ENCODE measurements at places on chromosomes 1 and 21.

- H3K4me3 ChIP-seq, result no peak overlapping the region
- no peaks in the 10 kb centered on the region for H3K4me1 ChIP-seq
- no peaks in the 10 kb centered on the region for H3K27me3 ChIP-seq
- no peaks in the 10 kb centered on the region for H3K36me3 ChIP-seq
These were observed 356.0 kb downstream of the HHAT start for GRCh38 chr1:210684466-210685294.

DNA sequence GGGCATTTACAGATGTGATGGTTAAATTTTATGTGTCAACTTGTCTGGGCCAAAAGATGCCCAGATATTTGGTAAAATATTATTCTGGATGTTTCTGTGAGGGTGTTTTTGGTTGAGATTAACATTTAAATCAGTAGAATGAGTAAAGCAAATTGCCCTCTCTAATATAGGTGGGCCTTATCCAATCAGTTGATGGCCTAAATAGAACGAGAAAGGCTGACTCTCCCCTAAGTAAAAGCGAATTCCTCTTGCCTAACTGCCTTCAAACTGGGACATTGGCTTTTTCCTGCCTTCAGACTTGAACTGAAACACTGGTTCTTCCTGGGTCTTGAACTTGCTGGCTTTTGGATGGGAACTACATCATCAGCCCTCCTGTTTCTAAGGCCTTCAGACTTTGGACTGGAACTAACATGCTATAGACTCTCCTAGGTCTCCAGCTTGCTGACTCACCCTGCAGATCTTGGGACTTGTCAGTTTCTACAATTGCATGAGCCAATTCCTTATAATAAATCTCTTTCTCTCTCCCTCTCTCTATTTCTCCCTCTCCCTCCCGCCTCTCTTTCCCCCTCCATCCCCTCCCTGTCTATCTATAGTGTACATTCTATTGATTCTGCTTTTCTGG is 10.2 kb upstream of the NAV1 start:
- no peaks in the 10 kb centered on the region for H3K27me3 ChIP-seq
- no peak overlapping the region for H3K4me3 ChIP-seq
- peaks cover 21% of the 10 kb centered on the region for H3K4me1 ChIP-seq

DNA sequence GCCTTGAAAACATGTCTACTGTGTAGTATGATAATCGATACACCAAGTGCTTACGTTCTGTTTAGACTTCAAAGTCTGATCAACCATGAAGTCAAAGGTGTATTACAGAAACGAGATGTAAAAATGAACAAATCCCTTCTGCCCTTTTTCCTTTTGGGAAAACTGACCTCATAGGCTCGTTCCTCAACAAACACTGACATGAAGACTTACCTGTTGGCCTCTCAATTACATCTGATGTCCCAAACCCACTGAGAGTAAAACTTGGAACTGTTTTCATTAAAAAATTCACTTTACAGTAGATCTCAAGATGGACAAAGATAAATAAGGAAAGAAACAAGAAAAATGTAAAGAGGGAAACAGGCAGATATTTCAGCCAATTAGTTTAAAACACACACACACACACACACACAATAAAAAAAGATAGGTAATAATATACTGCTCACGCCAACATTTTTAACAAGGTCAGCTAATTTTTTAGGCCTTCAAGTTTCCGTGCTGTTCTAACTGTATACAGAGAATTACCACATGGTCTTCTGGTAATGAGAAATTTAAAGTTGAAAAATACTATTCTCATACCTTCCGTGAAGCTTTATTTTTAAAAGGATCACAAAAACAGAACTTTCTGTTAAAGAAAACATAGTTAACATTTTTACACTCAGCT is 2.1 kb downstream of the HMGN1 start:
- no peaks in the 10 kb centered on the region for H3K27me3 ChIP-seq
- H3K36me3 ChIP-seq, result peaks cover 52% of the 10 kb centered on the region
- DNase-seq, result no peak
- H3K27ac ChIP-seq, result no peak overlapping the region

DNA sequence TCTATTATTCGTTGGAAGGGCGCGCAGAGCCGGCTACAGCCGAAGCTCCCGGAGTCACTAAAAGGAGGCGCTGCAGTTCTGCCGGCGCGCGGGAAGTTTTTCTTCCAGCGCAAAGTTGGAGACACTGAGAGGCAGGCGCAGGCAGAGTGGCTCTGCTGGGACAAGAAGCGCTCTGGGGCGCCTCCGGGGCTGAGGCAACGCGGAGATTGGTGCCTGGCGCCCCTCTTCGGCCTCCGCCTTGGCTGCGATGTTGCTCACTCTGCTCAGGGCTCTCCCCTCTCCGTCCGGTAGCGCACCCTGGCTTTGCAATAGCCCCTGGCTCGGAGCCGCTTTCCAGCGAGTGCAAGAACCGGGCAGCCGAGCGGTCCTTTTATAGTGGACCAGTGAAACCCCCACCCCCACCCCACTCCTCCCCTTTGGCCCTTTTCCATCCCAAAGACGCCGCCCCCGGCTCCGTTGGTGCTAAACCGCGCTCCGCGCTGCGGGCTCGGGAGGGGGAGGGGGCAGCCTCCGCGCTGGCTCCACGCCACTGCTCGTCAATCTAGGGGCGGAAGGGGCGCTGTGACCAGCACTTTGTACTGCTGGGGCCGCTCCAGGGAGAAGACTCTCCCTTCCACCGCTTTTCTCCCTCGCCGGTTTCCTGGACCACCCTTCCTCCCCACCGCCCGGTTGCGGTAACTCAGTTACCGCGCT is at the start of gene ADAMTS1:
Gene ADAMTS1 (minus strand): TSS at position 344 of the 693 bp plus-strand sequence. CDS start 455 bp downstream, outside the sequence.
- DNase-seq, result peak; percentile 96
- peaks cover 18% of the 10 kb centered on the region for H3K36me3 ChIP-seq
- H3K4me3 ChIP-seq, result peak within 1 kb of the TSS; percentile 91
- peaks cover 21% of the 10 kb centered on the region for H3K4me1 ChIP-seq
- no peaks in the 10 kb centered on the region for H3K27me3 ChIP-seq

GRCh38 chr1:4170548-4171340 is 270.7 kb upstream of the C1orf174 start:
- no peaks in the 10 kb centered on the region for H3K4me1 ChIP-seq
- H3K27me3 ChIP-seq, result no peaks in the 10 kb centered on the region
- H3K36me3 ChIP-seq, result no peaks in the 10 kb centered on the region
- no peak for DNase-seq
- no peak overlapping the region for H3K27ac ChIP-seq

GRCh38 chr1:172041742-172042141 is 200.4 kb downstream of the DNM3 start:
- no peak overlapping the region for H3K4me3 ChIP-seq
- DNase-seq, result peak; percentile 5
- no peaks in the 10 kb centered on the region for H3K4me1 ChIP-seq

GRCh38 chr1:244614113-244614836 is 38.7 kb upstream of the DESI2 start:
- H3K27me3 ChIP-seq, result no peaks in the 10 kb centered on the region
- no peak for DNase-seq
- H3K27ac ChIP-seq, result no peak overlapping the region
- H3K4me3 ChIP-seq, result no peak overlapping the region
- H3K4me1 ChIP-seq, result no peaks in the 10 kb centered on the region
- H3K36me3 ChIP-seq, result no peaks in the 10 kb centered on the region

GRCh38 chr1:243727503-243728203 is 122.4 kb downstream of the AKT3 start:
- H3K4me3 ChIP-seq, result no peak overlapping the region
- no peak for DNase-seq
- no peak overlapping the region for H3K27ac ChIP-seq
- peaks cover 2% of the 10 kb centered on the region for H3K36me3 ChIP-seq
- H3K4me1 ChIP-seq, result peaks cover 3% of the 10 kb centered on the region

GRCh38 chr21:39022863-39023693 is 160.2 kb downstream of the PSMG1 start:
- no peaks in the 10 kb centered on the region for H3K27me3 ChIP-seq
- DNase-seq, result no peak
- peaks cover 21% of the 10 kb centered on the region for H3K4me1 ChIP-seq
- H3K36me3 ChIP-seq, result no peaks in the 10 kb centered on the region
